NCI-H1930 (cell line): ENCODE measurements at places on chromosomes 6 and 20.

DNA sequence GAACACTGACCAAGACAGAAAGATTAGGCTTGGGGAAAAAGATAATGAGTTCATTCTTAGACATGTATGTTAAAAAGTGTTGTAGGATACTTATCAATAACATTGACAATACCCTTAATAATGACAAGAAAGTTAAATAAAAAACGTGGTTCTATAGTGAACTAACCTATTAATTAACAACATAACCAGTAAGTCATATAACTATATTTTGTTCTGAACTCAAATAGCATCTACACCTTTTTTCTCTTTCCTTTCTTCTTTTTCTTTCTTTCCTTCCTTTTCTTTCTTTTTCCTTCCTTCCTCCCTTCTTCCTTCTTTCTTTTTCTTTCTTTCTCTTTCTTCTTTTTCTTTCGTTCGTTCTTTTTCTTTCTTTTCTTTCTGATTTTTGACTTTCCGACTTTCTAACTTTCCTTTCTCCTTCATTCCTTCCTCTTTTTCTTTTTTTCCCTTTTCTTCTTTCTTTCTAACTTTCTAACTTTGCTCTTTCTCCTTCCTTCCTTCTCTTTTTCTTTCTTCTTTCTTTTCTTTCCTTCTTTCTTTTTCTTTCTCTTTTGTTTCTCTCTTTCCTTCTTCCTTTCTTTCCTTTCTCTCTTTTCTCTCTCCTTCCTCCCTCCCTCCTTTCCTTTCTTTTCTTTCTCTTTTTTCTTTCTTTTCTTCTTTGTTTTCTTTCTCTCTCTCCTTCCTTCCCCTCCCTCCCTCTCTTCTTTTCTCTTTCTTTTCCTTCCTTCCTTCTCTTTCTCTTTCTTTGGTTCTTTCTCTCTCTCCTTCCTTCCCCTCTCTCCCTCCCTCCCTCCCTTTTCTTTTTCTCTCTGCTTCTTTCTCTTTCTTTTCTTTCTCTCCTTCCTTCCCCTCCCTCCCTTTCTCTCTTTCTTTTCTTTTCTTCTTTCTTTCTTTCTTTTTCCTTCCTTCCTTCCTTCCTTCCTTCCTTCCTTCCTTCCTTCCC is 24.6 kb downstream of the PRSS35 start:
- no peak for DNase-seq

DNA sequence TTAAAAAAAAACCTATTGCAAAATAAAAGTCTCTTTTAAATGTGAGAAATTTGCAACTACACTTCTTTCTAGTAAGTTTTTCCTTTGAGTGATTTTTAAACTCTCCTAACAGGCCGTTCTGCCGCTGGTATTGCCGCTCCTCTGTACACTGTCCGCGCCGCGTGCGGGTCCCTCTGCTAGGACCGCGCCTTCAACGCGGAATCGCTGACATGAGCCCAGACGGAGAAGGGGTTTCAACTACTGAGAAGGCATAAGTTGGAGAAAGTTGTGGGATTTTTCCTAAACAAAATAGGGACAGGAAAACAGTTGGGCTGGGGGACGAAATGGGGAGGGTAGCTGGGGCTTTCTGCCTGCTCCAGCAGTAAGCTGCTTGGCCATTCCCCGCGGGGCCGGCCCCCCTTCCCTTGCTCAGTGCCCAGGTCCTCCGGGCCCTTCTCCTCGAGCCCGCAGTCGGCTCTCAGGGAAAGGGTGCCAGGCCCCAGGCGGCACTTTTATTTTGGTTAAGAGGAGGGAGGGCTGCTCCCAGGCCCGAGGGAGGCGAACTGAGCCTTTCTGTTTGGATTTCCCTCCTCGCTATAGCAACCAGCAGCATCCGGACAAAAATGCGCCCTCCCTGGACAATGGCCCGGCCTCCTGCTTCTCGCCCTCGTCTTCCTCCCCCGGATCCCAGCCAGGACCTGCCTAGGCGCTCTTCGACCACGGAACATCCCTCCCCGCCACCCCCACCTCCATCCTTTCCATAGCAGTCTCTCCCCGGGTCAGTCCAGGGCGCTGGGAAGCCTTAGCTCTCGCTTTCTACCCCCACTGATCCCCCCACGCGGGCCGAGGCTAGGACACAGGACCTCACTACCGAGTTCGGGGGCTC is 6.8 kb upstream of the POU3F2 start:
- no peak for DNase-seq

DNA sequence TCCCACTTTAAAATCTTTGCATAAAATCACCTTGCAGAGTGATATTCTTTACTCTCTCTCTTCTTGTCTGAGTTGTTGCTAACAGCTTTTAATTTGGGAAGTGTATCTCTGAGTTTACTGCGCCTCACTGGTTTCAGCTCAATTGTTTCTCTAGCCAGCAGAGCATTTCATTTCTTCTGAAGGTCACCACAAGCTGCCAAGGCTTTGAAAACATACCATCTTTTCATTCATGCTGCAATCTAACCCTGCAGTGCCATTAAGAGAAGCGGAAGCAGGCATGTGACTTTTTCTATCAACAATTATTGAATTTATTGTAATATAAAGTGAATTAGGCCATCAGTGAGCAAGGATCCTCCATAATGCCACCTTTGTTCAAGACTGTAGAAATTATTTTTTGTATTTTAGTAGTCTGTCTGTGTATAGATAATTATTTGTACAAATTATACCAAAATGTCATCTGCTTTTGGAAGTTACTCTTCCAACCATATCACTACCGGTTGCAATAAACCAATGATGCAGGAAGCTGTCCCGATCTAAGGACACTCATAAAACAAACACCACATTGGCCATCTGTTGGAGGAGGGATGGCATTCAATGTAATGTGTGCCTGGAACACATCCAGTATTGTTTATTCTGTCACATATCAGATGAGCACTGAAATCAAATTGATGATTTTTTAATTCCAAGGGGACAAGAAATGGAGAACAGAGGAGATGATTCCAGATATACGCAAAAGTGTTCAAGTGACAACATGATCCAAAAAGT is 26.8 kb downstream of the HS3ST5 start:
- no peak for DNase-seq

DNA sequence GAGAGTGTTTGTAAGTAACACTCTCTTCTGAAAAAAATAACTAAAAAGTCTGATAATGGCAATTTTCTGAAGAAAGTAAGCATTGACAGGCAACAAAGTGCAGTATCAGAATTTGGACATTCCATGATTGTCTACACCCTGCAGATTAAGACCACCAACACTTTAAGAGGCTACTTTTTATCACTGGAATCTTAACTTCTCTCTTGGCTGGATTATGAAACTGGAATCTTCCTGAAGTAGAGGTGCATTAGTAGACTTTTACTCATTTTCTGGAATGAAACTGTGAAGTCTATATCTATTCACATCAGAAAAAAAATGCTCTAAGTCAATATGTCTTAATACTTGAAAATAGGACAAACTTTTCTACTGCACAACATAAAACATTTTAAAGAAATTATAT is 547.5 kb downstream of the COL12A1 start:
- DNase-seq, result no peak

DNA sequence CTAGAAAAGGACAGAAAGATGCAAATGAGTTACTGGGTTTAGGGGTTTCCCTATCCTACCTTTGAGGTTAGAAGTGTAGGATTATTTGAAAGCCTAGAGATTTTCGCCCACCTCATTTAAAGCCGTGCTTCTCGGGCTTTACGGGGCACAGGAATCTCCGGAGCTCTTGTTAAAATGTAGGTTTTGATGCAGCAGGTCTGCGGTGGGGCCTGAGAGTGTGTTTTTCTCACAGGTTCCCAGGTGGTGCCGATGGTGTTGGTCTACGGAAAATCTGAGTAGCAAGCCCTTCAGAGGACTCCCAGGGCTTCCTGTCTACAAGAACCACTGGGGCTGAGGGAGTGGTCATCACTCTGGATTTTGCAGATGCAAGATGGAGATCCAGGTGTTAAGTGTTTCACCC is 47.5 kb downstream of the TRAM2 start:
- DNase-seq, result no peak

DNA sequence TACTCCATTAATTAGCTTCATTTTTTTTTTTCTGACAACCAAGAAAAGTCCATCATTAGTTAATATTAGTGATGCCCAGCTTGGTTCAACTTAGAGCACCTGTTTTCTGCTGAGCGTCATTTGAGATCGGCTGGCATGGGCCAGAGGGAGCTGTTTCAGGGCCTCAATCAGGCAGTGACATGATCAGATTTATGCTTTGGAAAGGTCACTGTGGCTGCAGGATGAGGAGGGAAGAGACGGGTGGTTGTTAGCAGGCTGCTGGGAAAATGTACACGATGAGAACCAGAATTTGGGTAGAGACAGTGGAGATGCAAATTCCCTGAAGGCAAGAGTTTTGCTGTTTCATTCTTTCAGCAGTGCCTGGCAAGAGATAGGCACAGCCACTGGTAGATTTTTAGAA is 4.4 kb upstream of the STX16 start:
- DNase-seq, result no peak

- DNase-seq, result peak; percentile 73
Measured at GRCh38 chr20:33554914-33555420, 65.1 kb downstream of the CBFA2T2 start.

- DNase-seq, result no peak
Measured at GRCh38 chr6:68951270-68951669, 316.2 kb downstream of the ADGRB3 start.

GRCh38 chr6:111573892-111574797 is 31.5 kb downstream of the TRAF3IP2 start:
- DNase-seq, result no peak

- DNase-seq, result no peak
Measured at GRCh38 chr6:125558241-125558843, 191.1 kb upstream of the HEY2 start.

- DNase-seq, result no peak
Measured at GRCh38 chr6:167957626-167958025, 39.8 kb upstream of the KIF25 start.

GRCh38 chr20:9236458-9236857 is 167.6 kb downstream of the PLCB4 start:
- DNase-seq, result no peak

DNA sequence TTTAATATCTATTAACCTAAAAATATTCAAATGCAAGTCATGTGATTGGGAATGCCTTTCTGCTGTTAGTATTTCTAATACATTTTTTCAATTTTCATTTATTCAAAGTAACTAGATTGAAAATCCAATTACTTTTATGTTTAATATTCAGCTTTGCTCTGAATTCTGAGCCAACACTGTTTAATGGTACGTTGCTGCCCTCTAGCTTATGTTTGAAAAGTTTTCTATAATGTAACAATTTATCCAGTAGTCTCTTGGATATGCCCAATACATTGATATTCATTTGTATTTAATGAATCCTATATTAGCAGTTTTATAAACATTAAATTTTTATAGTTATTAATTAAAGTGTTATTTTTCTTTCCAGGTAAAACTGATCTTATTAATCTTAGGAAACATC is 47.4 kb downstream of the LGSN start:
- peak; percentile 2 for DNase-seq

- DNase-seq, result no peak
Measured at GRCh38 chr20:20365480-20366161, 2.3 kb upstream of the INSM1 start.

- no peak for DNase-seq
Measured at GRCh38 chr6:53446151-53446550, 97.4 kb upstream of the ELOVL5 start.

- DNase-seq, result no peak
Measured at GRCh38 chr6:135236732-135237131, 55.6 kb downstream of the MYB start.

DNA sequence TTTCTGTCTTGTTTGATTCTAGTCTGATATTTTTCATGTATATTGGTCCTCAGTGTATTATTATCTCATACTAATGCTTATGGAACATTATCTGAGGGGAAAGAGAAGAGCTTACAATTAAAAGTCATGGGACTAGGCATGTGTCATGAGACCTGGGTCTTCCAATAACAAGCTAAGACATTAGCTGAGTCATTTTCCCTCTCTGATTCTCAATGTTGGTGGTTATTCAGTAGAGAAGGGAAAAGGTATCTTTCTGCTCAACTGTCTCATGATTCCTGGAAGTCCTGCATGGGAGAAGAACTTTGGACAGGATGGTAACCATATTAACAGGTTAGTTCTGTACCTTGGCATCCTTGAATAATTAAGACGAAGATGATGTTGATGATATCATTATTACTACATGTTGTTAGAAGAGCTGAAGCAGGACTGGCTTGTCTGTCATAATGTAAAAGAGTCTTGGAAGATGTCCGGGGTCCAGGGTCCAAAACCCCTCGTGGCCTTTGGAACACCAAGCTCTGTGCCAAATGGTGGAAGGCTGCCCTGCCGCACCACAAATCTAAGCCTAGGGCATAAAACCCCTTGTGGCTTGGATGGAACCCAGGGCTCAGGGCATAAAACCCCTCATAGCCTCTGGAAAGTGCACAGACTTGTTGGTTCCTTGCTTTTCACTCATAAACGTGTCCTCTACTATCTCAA is 19.1 kb downstream of the TRIM38 start:
- no peak for DNase-seq

GRCh38 chr6:111771629-111772028 is 101.6 kb downstream of the FYN start:
- no peak for DNase-seq

DNA sequence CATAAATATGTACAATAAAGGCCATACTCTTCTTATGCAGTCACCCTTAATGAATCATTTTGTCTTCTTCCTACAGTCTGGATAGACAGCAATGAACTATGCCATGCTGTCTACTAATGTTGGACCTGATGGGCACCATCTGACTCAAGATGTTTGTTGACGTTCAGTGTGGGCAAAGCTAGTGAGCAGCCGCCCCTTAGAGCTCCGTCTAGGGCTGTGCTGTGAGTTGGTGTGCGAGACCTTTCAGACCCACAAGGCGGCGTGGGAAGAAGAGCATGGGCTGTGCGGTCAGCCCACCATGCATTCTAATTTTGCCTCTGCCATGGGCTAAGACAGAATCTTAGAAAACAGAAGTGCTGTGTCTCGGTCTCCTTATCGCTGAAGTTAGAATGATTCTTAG is 829.4 kb downstream of the QKI start:
- no peak for DNase-seq
